Stimulated activated CD4-positive, alpha-beta T cell treated with anti-CD3 and anti-CD28 coated beads, Interleukin-15, amount 100 ng/mL, for 48 hours (primary cell): ENCODE measurements at places on chromosomes 3 and 15.

DNA sequence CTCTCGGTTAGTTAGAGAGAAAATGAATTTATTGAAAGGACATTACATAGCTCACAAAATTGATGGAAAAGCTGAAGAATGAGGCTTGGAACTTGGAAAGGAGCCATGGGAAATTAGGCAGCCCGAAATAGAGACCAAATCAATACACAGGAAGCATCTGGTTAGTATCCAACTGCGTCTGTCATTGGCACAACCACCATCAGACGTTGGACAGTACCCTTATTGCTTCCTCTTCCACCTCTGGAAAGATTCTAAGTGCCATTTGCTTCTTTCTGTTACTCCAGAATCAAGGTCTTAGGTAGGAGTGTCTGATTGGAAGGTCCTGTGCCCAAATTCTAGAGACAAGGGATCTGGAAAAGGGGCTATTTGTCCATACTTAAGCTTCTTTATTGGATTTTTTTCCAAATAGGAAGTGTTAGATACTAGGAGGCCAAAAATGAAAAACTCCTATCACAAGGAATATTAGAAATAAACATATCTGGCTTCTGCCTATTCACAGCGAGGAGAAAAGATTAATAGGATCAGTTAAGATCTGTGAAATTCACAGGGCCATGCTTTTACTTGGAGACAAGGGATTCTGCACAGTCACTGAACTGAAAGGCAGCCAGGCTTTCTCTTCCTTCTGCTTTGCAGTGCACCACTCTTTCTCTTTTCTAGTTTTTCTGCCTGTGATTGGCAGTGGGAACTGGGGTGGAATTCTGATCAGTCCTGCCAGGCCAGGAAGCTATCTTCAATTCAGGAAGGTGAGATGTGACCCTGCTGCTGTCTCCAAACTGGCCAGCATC is 10.7 kb upstream of the HACD2 start:
- DNase-seq: no peak

- DNase-seq: no peak
Measured at GRCh38 chr3:33751336-33751735, 33.3 kb upstream of the CLASP2 start.

GRCh38 chr15:48360841-48361240 is 29.6 kb downstream of the DUT start:
- DNase-seq: no peak

DNA sequence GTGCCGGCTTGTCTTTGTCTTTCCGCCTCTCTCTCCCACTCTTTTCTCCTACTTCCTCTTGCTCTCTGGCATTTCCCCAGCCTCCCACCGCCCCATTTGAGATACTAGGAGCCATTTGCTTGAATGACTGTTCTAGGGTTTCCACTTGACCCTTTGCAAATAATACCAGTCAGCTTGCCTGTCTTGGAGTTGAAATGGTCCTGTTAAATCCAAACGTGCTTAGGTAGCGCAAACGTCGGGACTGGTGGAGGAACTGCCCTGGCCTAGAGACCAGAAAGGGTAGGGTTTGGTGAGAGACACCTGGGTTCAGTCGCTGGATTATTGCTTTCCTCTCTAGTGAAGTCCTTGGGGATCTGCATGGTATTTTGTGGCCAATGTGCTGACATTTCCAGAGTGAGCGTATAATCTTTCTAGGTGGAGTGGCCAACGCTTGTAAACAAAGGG is 10.6 kb downstream of the ZIC1 start:
- DNase-seq: no peak

- no peak for DNase-seq
Measured at GRCh38 chr15:100002086-100002620, 268.9 kb upstream of the LYSMD4 start.

GRCh38 chr3:8094415-8094814 is 407.2 kb upstream of the LMCD1 start:
- no peak for DNase-seq

- no peak for DNase-seq
Measured at GRCh38 chr15:62059108-62059815, 985 bp downstream of the VPS13C start.

GRCh38 chr15:41334293-41335120 is 1.8 kb downstream of the NUSAP1 start:
- no peak for DNase-seq
